ENCODE measurements at places on chromosomes 11 and 22.

DNA sequence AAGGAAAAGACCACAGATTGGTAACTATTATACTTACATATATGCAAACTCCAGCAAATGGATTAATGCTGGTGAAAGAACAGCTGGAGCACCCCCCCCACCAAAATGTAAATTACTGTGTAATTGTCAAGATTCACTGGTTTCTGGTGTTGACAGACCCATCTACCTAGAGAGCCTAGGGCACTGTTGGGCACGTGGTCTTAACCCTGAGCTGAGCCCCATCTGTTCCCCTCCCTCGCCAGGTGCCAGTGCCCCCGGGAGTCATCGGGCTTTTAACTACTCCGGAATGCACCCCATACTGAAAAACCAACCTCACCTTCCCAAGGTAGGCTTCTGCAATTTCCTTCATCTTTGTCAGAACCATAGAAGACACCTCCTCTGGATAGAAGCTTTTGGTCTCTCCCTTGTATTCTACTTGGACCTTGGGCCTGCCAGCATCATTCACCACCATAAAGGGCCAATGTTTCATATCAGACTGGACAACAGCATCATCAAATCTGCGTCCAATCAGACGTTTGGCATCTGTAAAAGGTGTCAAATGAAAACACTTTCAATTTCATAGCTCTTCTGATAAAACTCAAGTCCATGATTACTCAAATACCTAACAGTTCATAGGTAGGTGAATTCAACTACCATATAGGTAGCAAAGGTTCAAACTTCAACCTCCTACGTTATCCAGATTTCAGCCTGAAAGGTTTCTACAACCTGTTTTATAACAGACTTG lies 1.5 kb downstream of the HSPA8 start:
- DNase-seq, result no peak

- no peak for DNase-seq
Observed at GRCh38 chr22:48828688-48829087, 999.0 kb downstream of the BRD1 start.

GRCh38 chr11:16787035-16787742 lies 48.7 kb downstream of the C11orf58 start:
- no peak for DNase-seq

- DNase-seq, result no peak
Observed at GRCh38 chr22:33565580-33565995, 354.7 kb downstream of the LARGE1 start.

DNA sequence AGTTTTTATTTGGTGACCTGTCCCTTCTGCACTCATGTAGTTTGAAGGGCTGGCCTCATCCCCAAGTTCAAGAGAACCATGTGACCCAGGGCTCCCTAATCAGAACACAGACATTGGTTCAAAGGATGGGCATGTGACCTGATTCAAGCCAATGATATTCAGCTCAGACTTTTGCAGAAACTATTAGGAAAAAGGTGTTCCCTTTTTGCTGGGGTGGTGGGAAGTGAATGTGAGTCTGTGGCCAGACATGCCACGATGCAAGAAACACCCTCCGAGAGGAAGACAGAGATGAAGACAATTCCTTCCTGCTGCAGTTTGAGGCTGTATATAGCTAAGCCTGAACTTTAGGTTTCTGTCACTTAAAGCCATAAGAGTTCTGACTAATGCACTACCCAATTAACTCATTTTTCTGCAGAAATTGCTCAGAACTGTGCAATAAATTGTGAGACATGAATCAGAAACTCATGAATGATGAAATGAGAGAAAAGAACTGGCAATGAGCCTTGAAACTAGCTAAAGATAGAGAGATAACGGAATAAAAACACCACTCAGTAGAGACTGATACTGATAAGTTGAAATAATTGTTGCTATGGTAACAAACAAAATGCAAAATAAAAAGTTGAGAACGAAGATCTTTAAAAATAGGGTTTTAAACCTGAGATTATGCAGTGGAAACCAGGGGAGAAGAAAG lies 9.2 kb upstream of the MAPK1 start:
- DNase-seq, result no peak

DNA sequence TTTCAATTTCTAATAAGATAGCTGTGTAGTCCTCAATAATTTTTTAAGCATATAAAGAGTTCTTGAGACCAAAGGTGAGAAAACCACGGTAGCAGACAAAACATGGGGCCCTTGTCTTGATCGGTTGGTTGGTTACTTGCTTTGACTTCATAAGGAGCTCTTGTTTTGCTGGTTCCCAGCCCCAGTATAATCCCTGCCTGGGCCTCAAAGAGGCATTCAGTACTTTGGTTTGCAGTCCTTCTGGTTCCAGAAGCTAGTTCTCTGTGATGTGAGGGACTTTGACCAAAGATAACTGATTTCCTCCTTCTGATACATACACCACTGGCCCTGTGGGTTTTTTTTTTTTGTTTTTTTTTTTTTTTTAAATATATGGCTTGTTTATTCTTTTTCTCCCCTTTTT lies 17.1 kb downstream of the MARK2 start:
- no peak for DNase-seq

GRCh38 chr11:18669711-18670110 lies 28.9 kb upstream of the TMEM86A start:
- no peak for DNase-seq

GRCh38 chr11:13137844-13138301 lies 128.8 kb downstream of the RASSF10 start:
- DNase-seq, result no peak

DNA sequence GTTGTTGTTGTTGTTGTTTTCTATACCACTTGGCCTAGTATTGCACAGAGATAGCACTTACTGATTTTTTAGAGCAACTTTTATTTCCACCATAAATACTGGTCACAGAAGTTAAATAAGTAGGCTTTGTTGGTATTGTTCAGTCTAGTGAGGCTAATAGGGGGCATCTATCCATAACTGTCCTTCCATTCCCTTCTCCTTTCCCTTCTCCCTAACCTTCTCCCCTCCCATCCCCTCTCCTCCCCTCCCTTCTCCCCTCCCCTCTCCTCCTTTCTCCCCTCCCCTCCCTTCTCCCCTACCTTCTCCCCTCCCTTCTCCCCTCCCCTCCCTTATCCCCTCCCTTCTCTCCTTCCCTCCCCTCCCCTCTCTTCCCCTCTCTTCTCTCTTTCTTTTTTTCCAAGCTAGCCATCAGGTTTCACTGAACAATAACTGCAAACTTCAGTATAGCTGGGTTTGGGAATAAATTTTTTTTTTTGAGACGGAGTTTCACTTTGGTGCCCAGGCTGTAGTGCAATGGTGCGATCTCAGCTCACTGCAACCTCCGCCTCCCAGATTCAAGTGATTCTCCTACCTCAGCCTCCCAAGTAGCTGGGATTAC lies 56.5 kb downstream of the STIM1 start:
- no peak for DNase-seq

GRCh38 chr11:111011275-111011594 lies 234.3 kb upstream of the POU2AF2 start:
- DNase-seq, result no peak

DNA sequence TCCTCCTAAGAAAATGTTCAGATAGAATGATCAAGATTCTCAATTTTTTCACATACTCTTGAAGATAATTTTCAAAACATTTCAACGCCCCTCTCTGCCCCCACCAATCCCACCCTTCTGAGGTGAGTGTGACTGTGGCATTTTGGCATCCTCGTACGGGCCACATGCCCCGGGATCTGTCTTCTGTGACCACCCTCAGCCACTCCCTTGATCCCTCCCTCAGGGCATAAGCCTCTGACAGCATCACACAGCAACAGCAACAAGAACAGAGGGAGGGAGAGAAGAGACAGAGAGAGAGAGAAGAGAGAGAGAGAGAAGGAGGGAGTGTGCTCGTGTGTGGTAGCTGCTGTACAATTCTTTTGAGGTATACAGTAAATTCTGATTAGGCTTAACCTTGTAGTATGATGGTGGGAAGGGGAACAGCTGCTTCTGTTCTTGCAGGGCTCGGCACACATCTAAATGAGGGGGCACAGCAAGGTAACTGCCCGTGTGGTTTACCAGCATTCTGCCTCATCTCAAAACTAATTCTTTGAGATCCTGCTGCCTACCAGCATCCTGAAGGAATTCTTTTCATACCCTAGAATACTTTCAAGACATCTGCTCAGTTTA lies 21.4 kb downstream of the SCUBE2 start:
- DNase-seq, result no peak

DNA sequence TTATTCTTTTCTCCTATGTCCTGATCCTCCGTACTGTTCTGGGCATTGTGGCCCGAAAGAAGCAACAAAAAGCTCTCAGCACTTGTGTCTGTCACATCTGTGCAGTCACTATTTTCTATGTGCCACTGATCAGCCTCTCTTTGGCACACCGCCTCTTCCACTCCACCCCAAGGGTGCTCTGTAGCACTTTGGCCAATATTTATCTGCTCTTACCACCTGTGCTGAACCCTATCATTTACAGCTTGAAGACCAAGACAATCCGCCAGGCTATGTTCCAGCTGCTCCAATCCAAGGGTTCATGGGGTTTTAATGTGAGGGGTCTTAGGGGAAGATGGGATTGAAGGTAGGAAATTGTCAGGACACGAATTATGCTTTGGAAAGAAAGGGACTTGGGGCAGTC lies 843 bp downstream of the OR51T1 start:
- no peak for DNase-seq

GRCh38 chr11:126419801-126420697 lies 64.6 kb downstream of the ST3GAL4 start:
- no peak for DNase-seq

- DNase-seq, result no peak
Observed at GRCh38 chr22:40325315-40325714, 21.0 kb upstream of the ADSL start.

DNA sequence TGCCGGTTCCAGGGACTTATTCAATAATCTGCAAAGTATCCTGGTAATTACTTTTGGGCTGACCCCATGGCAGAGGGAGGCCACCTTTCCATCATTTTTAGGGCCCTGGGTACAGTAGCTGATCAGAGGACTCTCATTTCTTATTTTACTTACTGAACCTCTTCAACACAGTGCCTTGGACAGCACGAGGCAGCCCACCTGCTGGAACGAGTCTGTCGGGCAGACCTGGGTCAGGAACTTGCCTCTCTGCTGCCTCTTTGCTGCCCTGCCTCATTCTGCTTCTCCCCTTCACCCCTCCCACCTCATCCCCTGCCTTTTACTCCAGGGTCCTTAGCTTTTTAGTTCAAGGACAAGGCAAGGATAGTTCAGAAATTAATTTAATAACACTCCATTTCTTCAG lies 204.5 kb downstream of the CSNK2A3 start:
- no peak for DNase-seq

DNA sequence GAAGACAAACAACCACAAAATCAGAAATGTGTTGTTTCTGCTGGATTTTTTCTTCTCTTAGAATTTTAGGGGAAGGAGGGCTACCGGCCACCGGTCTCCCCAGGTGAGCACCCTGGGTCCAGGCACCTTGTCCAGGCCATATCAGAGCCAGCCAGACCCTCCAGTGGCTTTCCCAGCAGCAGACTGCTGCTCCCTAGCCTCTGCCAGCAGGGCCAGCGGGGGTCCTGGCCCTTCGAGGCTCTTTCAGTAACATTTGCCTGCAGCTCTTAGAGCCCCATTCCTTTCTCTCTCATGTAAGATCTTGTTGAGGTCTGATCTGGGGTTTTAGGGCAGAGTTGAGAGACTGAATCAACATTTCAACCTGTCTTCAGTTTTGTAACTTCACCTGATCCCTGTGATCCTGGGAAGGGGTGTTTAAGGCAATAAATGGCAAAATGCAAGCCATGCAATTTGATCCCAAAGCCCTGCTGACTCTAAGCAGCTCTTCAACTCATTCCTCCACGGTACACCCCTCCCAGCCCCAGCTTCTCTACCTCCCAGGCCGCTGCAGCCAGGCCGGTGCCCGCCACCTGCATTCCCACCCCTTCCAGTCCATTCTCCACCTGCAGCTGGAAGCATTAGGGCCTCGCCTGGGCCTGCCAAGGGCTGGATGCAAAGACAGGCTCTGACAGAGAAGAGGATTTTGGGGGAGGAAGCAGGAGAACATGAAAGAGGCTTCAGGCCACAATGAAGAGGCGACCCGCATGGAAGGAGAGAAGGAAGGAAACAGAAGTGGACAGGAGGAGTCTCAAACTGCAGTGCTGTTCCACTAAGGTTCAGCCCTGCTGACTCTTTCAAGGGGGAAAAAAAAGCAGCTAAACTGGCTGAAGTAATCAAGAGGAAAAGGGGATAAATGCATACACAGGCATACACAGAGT lies 113.0 kb upstream of the FGF3 start:
- no peak for DNase-seq

- DNase-seq, result no peak
Observed at GRCh38 chr11:95291946-95292345, 60.9 kb upstream of the SESN3 start.

Data from stimulated activated CD8-positive, alpha-beta memory T cell treated with anti-CD3 and anti-CD28 coated beads, Interleukin-12 subunit alpha, Interleukin-12 subunit beta, amount 100 ng/mL, for 1 hour (primary cell).